ENCODE measurements at places on chromosomes 6 and 20.

DNA sequence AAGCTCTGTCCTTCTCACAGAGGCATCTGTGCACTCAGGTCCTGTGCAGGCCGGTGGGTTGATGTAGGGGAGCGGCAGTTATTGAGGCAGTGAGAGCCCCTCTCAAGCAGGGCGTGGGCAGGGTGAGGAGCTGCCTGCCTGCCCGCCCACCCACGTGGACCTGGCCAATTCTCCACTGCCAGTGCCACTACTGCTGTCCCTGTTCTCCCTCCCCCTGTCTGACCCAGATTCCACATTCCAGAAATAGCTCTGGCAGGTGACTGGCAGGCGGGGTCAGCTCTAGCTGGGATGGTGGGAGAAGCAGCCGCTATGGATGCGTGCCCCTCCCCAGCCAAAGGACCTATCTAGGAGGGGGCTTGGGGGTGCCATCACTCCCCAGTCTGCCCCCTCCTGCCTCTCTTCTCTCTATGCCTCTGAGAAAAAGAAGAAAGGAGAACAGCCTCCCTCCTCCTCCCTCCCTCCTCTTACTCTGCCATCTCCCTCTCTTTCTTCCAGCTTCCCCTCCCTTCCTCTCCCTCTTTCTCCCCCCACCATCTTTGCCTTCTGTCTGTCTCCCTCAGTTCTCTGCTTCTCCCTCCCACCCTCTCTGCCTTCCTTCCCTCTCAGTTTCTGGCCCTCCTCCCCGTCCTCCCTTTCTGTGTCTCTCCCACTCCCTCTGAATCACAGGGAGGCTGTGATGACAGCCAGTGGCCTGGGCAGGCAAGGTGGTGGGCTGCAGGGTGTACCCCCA, 86.5 kb upstream of the MYL9 start:
- DNase-seq = no peak

GRCh38 chr6:116165596-116165995, 39.7 kb upstream of the COL10A1 start:
- no peak for DNase-seq

DNA sequence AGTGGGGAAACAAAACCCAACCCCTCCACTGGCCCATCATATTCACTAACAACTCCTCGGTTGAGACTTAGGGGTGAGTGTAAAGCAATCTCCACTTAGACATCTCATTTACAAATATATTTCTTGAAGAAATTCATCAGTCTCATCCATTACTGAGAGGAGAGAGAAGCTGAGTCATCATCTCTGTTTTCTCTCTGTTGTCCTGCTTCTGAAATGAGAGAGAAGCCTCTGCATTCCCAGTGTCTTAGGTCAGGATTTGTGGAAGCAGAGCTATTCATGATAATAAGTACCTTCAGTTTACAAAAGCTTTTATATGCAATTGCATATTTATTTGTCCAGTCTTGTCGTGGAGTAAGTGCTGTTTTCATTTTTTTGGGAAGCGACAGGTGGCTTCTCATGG, 879 bp downstream of the MEP1A start:
- DNase-seq = no peak

- DNase-seq = no peak
These were observed 53.5 kb upstream of the BMP6 start for GRCh38 chr6:7672066-7673062.

DNA sequence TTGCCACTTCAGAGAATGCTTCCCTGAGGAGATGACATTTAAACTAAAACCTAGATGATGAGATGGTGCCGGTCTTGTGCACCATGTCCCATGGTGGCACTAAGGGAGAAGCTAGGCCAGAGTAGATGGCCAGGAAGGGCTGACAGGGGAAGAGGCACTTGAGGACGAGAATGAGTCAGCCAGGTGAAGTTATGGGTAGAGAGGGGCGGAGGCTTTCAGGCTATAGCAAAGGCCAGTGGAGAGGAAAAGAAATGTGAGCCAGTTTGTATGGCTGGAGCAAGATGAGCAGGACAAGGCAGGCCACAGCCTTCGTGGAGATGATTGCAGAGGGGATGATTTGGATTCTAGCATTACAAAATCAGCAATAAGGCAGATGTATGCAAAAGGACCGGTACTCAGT, 44.7 kb upstream of the ADGRF4 start:
- DNase-seq = no peak

- DNase-seq = no peak
These were observed 234.3 kb downstream of the CDC5L start for GRCh38 chr6:44621846-44622245.

DNA sequence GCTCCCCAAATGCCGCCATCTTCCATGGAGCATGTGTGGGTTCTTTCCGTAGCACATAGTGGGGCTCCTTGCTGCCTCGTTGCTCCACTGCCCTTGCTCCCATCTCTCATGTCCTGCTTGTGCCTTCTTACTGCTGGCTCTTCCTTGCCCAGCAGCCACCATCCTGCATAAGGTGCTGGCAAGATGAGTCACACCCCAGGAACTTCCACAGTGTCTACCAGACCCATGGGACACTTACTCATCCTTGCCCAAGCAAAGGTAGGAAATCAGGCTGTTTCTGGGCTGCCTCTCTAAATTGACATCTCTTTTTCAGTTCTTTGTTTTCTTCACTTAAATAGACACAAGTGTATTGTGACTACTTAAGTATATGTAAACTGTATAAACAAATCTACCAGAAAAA, 39.4 kb upstream of the RGS17 start:
- no peak for DNase-seq

DNA sequence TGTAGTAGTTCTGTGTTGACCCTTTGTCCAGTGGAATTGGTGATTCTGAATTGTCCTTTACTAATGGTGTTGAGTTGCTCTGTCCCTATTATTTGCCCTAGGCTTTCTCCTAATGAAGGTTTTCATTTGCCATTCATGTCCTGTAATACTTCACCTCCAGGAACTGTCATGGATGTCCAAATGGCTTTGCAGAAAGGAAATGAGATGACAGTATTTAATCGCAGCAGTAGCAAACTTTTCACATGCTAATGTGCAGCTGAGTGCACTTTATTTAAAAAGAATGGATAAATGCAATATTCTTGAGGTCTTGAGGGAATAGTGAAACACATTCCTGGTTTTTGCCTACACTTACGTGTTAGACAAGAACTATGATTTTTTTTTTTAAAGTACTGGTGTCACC, 131.4 kb downstream of the SULF2 start:
- DNase-seq = no peak

DNA sequence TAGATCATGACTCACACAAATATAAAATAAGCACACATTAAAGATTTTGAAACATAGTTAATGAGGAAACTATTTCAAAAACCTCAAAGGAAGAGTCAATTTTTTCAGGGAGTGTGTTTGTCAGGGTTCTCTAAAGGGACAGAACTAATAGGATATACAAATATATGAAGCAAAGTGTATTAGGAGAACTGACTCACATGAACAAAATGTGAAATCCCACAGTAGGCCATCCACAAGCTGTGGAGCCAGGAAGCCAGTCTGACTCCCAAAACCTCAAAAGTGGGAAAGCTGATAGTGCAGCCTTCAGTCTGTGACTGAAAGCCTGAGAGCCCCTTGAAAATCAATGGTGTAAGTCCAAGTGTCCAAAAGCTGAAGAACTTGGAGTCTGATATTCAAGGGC, 898.0 kb upstream of the EYS start:
- no peak for DNase-seq

Measured in activated T-cell treated with anti-CD3 and anti-CD28 coated beads, Interleukin-2, amount 50 U/mL, for 24 hours (primary cell).